Camera-type eye (tissue), 1 donor: ENCODE measurements at places on chromosomes 1 and 21. TPM values are rescaled to one million over a fixed set of nuclear protein-coding genes. Genes with fewer than 3 reads are reported as not detected.

Gene RXRG
- total RNA-seq, result 83.8 TPM

Gene LENEP
- 6.0 TPM for total RNA-seq

Gene AMY1A
- total RNA-seq, result not detected

Gene C8A
- total RNA-seq, result not detected

Gene TTC24
- total RNA-seq, result not detected

Gene CYP4Z1
- 0.33 TPM for total RNA-seq

Gene IVL
- 0.44 TPM for total RNA-seq

Gene ANKRD35
- 4.6 TPM for total RNA-seq

Gene CXADR
- total RNA-seq, result 57.9 TPM

Gene CFHR2
- total RNA-seq, result not detected

Gene SLC25A24
- total RNA-seq, result 54.3 TPM
